Amniotic stem cell (primary cell): ENCODE measurements at places on chromosomes 1 and 21.

- no peak for DNase-seq
Measured at GRCh38 chr1:4856396-4856795, 202.0 kb downstream of the AJAP1 start.

GRCh38 chr1:222736972-222737371 lies at the start of gene FAM177B:
TSS of gene FAM177B (plus strand) at chr1:222737202. CDS start at chr1:222746546, 9,344 bp downstream.
- no peak for DNase-seq

DNA sequence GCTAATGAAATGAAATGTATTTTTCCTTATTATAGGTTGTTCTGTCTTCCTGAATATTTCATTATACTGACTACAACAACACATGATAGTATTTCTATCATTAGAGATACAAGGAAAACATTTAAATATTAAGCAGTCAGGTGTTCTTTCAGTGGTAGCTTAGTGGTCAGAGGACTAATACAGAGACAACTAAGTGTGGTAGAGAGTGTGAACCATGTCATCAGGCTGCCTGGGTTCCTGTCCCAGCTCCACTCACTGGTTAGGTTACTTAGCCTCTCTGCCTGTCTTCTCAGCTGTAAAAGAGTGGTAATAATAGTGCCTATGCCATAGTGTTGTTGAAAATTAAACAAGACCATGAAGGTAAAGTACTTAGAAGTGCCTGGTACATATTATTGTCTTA lies 3.9 kb downstream of the UAP1 start:
- no peak for DNase-seq

- no peak for DNase-seq
Measured at GRCh38 chr1:163120372-163120771, 51.2 kb downstream of the RGS4 start.

DNA sequence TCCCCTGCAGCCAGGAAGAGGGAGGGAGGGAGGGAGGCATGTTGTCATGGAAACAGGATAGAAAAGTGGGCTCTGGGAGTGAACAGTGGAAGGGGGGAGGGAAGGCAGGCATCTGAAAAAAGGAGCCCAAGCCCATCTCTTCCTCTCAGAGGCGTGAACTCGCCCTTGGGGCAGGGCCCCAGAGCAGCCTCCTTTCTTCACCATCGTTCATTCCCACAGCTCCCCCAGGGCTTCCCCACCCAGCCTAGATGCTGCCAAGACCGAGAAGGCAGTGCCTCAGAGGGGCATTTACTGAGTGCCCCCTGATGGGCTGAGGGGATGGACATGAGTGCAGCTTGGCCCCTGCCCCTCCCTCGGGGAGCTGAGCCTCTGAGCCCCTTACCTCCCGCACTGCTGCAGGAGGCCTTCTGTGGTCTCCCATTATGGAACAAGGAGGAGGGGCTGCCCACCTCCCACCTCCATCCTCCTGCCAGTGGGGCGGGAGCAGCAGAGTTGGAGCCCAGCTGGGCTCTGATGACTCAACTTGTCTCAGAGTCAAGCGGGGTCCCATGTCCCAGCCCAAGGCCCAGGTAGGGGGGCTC lies 39.1 kb upstream of the KIF21B start:
- DNase-seq: no peak

- DNase-seq: no peak
Measured at GRCh38 chr1:75794382-75794781, 2.3 kb upstream of the MSH4 start.

- DNase-seq: no peak
Measured at GRCh38 chr1:51736702-51737101, 119.8 kb downstream of the OSBPL9 start.

GRCh38 chr1:77536813-77537212 lies 145.6 kb downstream of the ZZZ3 start:
- DNase-seq: peak; percentile 64

DNA sequence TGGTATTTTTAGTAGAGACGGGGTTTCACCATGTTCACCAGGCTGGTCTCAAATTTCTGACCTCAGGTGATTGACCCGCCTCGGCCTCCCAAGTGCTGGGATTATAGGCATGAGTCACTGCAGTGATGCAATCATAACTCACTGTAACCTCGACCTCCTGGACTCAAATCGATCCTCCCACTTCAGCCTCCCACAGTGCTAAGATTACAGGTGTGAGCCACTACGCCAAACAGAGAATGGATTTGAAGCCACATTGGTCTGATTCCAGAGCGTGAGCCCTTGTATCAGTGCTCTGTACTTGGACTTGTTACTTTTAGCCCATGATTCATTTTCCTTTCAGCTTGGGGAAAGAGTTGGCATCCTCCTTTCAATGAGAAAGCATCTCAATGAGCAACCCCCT lies 14.9 kb upstream of the ZNF683 start:
- no peak for DNase-seq

- no peak for DNase-seq
Measured at GRCh38 chr1:150809651-150810050, 1.6 kb upstream of the CTSK start.

DNA sequence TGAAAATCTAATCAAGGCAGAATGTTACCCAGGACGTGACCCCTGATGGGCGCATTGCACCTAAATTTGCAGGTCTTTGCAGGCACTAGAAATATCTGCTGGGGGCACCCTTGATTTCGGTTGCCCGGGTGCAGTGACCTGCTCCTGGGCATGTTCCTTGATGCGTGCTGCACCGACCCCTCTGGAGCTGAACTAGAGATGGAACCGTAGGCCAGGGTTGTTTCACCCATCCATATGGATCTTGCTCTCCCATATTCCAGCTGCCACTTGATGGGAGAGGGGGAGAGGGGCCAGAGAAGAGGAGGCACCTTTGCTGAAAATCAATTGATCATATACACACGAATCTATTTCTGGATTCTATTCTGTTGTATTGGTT lies 8.4 kb upstream of the COL18A1 start:
- no peak for DNase-seq

- no peak for DNase-seq
Measured at GRCh38 chr21:33458861-33459260, 20.9 kb downstream of the TMEM50B start.

- DNase-seq: no peak
Measured at GRCh38 chr1:2944705-2945104, 76.6 kb upstream of the ACTRT2 start.

- DNase-seq: no peak
Measured at GRCh38 chr1:40092241-40092640, 4.8 kb downstream of the PPT1 start.

DNA sequence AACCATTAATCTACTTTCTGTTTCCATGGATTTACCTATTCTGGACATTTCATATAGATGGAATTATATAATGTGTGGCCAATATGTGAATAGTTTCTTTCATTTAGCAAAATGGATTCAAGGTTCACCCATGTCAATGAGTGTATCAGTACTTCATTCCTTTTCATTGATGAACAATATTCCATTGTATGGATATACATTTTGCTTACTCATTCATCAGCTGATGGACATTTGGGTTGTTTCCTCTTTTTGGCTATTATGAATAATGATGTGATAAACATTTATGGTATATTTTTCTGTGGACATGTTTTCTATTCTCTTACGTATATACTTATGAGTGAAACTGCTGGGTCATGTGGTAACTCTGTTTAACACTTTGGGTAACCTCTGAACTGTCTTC lies 97.8 kb downstream of the SCMH1 start:
- no peak for DNase-seq

- no peak for DNase-seq
Measured at GRCh38 chr1:226486161-226486560, 62.4 kb upstream of the STUM start.
